ENCODE measurements at places on chromosomes 1 and 21. TPM values are rescaled to one million over a fixed set of nuclear protein-coding genes. Genes with fewer than 3 reads are reported as not detected.

DNA sequence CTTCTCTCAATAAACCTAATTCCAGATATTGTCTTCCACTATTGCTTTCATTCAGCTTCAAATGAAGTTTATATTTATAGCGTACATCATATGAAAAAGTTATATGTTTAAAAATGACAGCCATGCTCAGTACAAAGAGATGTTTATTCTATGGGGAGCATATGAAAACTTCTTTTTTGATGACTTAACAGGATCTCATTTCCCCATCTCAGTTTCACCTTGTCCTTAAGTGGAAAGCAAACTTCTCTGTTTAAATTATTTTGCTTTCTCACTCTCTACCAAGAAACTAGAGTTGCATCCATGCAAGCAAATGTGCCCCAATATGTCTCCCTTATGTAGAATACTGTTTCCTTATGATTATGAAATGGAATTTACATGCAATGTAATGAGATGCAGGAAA is 799.5 kb upstream of the RGS18 start:
- H3K4me3 ChIP-seq, result no peak overlapping the region
- no peaks in the 10 kb centered on the region for H3K27me3 ChIP-seq
- no peak overlapping the region for H3K27ac ChIP-seq
- no peak for DNase-seq
- H3K36me3 ChIP-seq, result no peaks in the 10 kb centered on the region

- no peaks in the 10 kb centered on the region for H3K27me3 ChIP-seq
- H3K27ac ChIP-seq, result no peak overlapping the region
- no peaks in the 10 kb centered on the region for H3K4me1 ChIP-seq
Observed at GRCh38 chr1:175580841-175581240, 162.6 kb downstream of the TNR start.

DNA sequence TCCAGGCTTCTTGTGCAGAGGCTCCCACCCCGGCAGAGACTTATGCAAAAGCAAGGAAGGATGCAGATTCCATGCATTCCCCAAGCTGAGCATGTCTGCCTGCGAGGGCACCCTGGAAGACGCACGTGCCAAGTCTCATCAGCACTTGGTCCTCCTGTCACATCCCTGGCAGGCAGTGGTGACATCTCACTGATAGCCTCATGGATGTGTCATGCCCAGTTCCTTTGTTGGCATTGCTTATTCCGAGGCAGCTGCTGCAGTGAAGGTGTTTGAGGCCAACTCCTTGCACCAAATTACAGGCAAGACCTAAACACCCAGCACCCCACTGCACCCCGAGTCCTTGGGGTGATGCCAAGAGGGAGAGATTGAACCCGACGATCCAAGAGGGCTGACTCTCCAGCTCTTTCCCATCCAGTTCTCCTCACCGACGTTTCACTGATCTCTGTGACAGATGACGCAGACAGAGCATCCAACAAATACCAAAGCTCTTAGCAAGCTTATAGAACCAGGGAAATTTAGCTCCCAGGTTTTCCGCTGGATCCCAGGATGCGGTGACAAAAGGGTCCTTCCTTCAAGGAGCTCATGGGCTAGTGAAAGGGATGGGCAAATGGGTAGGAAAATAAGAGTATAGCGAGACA is 611.1 kb downstream of the AJAP1 start:
- H3K27ac ChIP-seq, result peak overlapping the region; percentile 76
- H3K36me3 ChIP-seq, result no peaks in the 10 kb centered on the region
- no peak for DNase-seq
- H3K27me3 ChIP-seq, result peaks cover 7% of the 10 kb centered on the region
- no peaks in the 10 kb centered on the region for H3K4me1 ChIP-seq

DNA sequence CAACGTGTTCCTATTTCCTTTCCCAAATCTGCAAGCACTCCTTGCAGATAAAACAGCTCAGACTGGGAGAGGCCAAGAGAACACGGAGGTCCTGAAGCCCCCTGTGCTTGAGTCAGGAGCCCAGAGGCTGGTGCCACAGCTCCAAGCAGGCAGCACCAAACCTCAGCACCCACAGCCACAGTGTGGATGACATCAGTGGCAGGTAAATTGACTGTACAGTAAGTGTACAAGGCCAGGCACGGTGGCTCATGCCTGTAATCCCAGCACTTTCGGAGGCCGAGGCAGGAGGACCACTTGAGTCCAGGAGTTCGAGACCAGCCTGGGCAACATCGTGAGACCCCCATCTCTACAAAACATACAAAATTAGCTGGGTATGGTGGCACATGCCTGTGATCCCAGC is 1.9 kb upstream of the COL6A1 start:
- H3K4me1 ChIP-seq, result peaks cover 5% of the 10 kb centered on the region
- peaks cover 33% of the 10 kb centered on the region for H3K27me3 ChIP-seq
- peaks cover 5% of the 10 kb centered on the region for H3K36me3 ChIP-seq

GRCh38 chr1:21815724-21816321 is 3.8 kb downstream of the LDLRAD2 start:
- H3K27me3 ChIP-seq, result peaks cover 10% of the 10 kb centered on the region
- H3K27ac ChIP-seq, result no peak overlapping the region
- DNase-seq, result no peak
- peaks cover 3% of the 10 kb centered on the region for H3K4me1 ChIP-seq

- no peak for DNase-seq
- H3K4me1 ChIP-seq, result no peaks in the 10 kb centered on the region
- H3K4me3 ChIP-seq, result no peak overlapping the region
- no peak overlapping the region for H3K27ac ChIP-seq
- H3K36me3 ChIP-seq, result peaks cover 2% of the 10 kb centered on the region
Observed at GRCh38 chr21:44947930-44948331, 8.1 kb downstream of the SLX9 start.

DNA sequence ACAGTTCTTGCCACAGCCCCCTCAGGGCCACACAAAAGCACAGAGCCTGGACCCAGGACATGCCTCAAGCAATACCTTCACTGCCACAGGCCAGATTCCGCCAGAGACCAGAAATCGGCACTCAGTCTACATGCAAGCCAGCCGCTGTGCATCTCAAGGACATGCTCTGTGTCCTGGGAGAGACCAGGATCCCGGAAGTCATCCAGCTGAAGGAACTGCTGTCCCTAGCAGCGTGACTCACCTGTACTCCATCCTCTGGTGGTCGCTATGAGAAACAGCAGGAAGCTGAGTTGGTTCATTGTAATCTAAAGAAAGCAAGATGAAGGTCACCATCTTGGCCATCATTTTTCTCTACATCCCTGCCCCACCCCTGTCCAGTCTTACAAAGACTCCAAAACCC is 401 bp downstream of the ITLN1 start:
- H3K27ac ChIP-seq, result no peak overlapping the region
- no peaks in the 10 kb centered on the region for H3K36me3 ChIP-seq
- H3K4me3 ChIP-seq, result no peak overlapping the region
- DNase-seq, result no peak
- peaks cover 8% of the 10 kb centered on the region for H3K4me1 ChIP-seq

DNA sequence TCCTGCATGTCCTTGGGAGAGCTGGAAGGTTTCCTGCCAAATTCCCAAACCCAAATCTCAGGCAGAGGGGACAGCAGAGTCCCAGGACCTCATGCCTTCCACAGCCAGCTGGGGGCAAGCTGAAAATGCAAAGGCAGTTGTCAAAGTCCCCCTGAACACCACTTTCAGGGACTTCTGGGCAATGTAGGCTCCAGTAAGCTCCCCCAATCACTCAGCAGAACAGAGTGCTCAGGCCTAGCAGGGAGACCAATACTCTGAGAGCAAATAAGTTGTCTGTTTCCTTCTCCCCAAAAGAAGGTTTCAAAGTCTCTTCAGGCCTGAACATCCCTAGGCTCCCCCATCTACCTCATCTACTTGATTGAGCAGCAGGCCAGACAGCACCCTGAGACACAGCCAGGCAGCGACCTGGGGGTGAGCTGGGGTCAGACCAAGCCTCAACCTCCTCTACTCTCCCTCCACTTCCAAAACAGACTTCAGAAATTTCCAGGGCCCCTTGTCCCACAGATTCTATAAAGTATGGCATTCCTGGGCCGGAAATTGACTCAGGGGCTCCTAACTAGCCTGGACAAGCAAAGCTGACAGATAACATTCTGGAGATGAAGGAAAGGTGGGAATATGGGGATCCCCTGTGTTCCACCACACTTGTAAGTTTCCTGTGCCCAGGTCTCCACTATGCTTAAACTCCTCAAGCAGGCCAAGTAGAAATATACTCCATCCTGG is 1.9 kb downstream of the SLC9A1 start:
- no peak overlapping the region for H3K27ac ChIP-seq
- peaks cover 36% of the 10 kb centered on the region for H3K4me1 ChIP-seq
- DNase-seq, result no peak
- H3K27me3 ChIP-seq, result no peaks in the 10 kb centered on the region
- H3K36me3 ChIP-seq, result no peaks in the 10 kb centered on the region
- H3K4me3 ChIP-seq, result peak overlapping the region; percentile 84

DNA sequence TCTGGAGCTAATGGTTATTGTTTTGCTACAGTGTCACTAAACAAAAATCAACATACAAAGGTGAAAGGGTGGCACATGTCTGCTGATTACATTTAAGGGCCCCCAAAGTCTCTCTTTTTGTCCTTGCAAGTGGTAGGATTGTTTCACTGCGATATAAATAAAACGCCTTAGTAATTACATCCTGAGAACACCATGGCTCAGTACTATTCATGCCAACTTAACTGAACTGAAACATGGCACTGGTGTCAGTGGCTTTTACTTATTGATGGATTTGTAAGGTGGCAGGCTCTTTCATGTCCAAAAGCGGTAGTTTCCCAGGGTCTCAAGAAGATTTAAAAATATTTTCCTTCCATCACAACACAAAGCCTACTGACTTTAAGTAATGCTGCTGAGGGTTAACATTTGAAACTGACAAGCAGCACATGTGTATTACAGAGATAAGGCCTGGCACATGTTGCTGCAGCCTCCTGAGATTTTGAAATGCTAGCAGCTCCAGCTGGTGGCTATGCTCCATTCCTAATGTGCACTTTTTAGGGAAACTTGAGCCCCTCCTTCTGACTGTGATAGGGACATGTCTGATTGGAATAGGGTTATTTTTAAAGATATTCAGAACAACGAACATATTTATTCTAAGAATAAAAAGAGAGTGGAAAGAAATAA is 86.8 kb downstream of the ATP1B1 start:
- H3K27me3 ChIP-seq, result no peaks in the 10 kb centered on the region
- H3K36me3 ChIP-seq, result peaks cover 8% of the 10 kb centered on the region
- H3K4me1 ChIP-seq, result peaks cover 3% of the 10 kb centered on the region
- H3K27ac ChIP-seq, result no peak overlapping the region
- DNase-seq, result no peak
- no peak overlapping the region for H3K4me3 ChIP-seq

- no peaks in the 10 kb centered on the region for H3K27me3 ChIP-seq
- H3K4me1 ChIP-seq, result no peaks in the 10 kb centered on the region
- no peak overlapping the region for H3K27ac ChIP-seq
- H3K4me3 ChIP-seq, result no peak overlapping the region
- no peaks in the 10 kb centered on the region for H3K36me3 ChIP-seq
Observed at GRCh38 chr1:83682132-83682531, 316.8 kb downstream of the TTLL7 start.

DNA sequence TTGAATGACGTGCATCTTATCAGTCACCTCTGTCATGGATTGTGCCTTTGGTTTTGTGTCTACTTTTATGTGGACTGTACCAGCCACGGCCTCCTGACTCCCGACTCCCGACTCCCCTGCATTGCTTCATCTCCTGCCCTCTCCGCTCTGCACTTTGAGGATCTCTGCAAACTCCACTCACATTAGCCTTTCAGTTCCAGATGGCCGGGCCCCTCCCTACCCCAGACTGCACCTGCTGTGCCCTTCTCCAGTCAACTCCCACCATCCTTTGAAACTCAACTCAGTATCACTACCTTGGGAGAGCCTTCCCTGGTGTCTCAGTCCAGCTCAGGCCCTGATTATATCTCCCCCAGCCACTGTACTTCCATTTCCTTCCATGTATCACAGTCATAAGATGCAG is 71.4 kb downstream of the MDM4 start:
- no peaks in the 10 kb centered on the region for H3K36me3 ChIP-seq
- H3K27me3 ChIP-seq, result peaks cover 3% of the 10 kb centered on the region
- H3K4me1 ChIP-seq, result no peaks in the 10 kb centered on the region
- DNase-seq, result no peak
- no peak overlapping the region for H3K27ac ChIP-seq
- H3K4me3 ChIP-seq, result no peak overlapping the region

DNA sequence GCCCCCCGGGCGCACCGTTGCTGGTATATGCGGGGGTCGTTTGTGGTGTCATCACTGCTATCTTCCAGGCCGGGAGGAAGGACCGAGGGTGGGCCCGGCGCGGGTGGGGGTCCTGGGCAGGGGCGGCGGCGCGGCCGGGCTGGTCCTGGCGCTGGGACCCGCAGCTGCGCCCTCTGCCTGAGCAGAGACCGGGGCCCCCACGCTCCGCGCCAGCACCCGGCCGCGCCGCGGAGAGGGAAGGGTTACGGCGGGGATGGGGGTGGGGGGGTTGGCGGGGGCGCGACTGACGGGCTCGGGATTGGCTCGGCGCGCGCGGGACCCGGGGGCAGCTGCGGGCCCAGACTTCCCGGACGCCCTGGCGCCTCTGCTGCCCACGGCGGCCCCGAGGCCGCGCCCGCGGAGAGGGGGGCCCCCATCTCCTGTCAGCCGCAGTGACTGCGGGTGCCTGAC is 13.8 kb upstream of the SAMD11 start:
- H3K27ac ChIP-seq, result no peak overlapping the region
- peaks cover 2% of the 10 kb centered on the region for H3K36me3 ChIP-seq
- no peak for DNase-seq
- peaks cover 39% of the 10 kb centered on the region for H3K27me3 ChIP-seq
- H3K4me1 ChIP-seq, result peaks cover 21% of the 10 kb centered on the region

- H3K4me1 ChIP-seq, result no peaks in the 10 kb centered on the region
- no peak overlapping the region for H3K4me3 ChIP-seq
- peaks cover 18% of the 10 kb centered on the region for H3K27me3 ChIP-seq
- no peaks in the 10 kb centered on the region for H3K36me3 ChIP-seq
- DNase-seq, result peak; percentile 1
Observed at GRCh38 chr1:29806646-29807319, 570.5 kb downstream of the PTPRU start.

DNA sequence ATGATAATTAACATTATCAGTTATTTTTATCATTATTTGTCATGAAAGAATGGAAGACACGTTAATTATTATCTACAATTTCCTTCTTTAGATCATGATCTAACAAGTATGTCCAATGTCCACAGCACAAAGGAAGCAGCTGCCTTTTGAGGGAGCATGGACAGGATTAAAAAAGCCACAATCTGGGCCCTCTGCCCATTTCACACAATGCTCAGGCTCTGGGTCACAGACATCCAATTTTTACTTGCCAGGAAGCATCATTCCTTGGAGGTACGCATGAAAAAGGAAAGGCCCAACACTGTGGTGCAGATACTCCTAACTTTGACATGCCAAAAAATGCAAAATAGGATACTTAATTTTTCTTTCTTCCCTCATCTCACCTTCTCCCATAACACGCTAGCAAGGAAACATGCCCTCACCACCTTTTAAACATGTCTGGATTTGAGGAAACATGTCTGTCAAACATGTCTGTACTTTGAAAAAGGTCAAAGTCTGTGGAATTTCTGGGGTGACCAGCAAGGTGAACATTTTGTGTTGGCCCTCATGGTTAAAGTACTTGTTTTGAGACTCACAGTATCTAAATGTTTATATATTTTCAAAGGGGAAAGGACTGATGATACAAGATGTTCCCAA is 40.0 kb downstream of the GADD45A start:
- H3K4me3 ChIP-seq, result no peak overlapping the region
- DNase-seq, result no peak
- peaks cover 2% of the 10 kb centered on the region for H3K4me1 ChIP-seq
- no peaks in the 10 kb centered on the region for H3K27me3 ChIP-seq
- H3K36me3 ChIP-seq, result no peaks in the 10 kb centered on the region
- H3K27ac ChIP-seq, result no peak overlapping the region

Gene AIRE
- not detected for total RNA-seq

Gene CLIC6
- 16.3 TPM for total RNA-seq

Gene DYNLT5
- not detected for total RNA-seq

All from progenitor cell of endocrine pancreas (in vitro differentiated cells).